ENCODE measurements at places on chromosomes 5 and 9. TPM values are rescaled to one million over a fixed set of nuclear protein-coding genes. Genes with fewer than 3 reads are reported as not detected.

GRCh38 chr9:135216236-135216635 is 128.8 kb downstream of the OLFM1 start:
- H3K4me1 ChIP-seq = peaks cover 38% of the 10 kb centered on the region
- no peak overlapping the region for H3K4me3 ChIP-seq
- no peak overlapping the region for H3K27ac ChIP-seq
- H3K36me3 ChIP-seq = no peaks in the 10 kb centered on the region
- no peaks in the 10 kb centered on the region for H3K27me3 ChIP-seq

- H3K27me3 ChIP-seq = no peaks in the 10 kb centered on the region
- no peak for DNase-seq
- peaks cover 27% of the 10 kb centered on the region for H3K36me3 ChIP-seq
- no peak overlapping the region for H3K4me3 ChIP-seq
- peaks cover 33% of the 10 kb centered on the region for H3K4me1 ChIP-seq
Observed at GRCh38 chr9:127455324-127455992, 4.1 kb downstream of the LRSAM1 start.

- H3K4me1 ChIP-seq = no peaks in the 10 kb centered on the region
- H3K27ac ChIP-seq = peak overlapping the region; percentile 98
- no peaks in the 10 kb centered on the region for H3K27me3 ChIP-seq
- DNase-seq = no peak
Observed at GRCh38 chr5:219991-220390, 1.9 kb downstream of the SDHA start.

GRCh38 chr5:177131352-177132135 is 2.0 kb upstream of the NSD1 start:
- peaks cover 33% of the 10 kb centered on the region for H3K4me1 ChIP-seq
- DNase-seq = no peak
- no peaks in the 10 kb centered on the region for H3K27me3 ChIP-seq
- peaks cover 15% of the 10 kb centered on the region for H3K36me3 ChIP-seq
- peak overlapping the region; percentile 96 for H3K27ac ChIP-seq
- no peak overlapping the region for H3K4me3 ChIP-seq

GRCh38 chr5:124649491-124650146 is 96.8 kb downstream of the ZNF608 start:
- no peaks in the 10 kb centered on the region for H3K27me3 ChIP-seq
- H3K4me3 ChIP-seq = peak overlapping the region; percentile 19
- peaks cover 4% of the 10 kb centered on the region for H3K36me3 ChIP-seq
- H3K4me1 ChIP-seq = peaks cover 55% of the 10 kb centered on the region
- peak; percentile 74 for DNase-seq
- peak overlapping the region; percentile 84 for H3K27ac ChIP-seq

GRCh38 chr5:133041910-133042309 is 9.9 kb upstream of the HSPA4 start:
- H3K36me3 ChIP-seq = no peaks in the 10 kb centered on the region
- H3K27me3 ChIP-seq = no peaks in the 10 kb centered on the region
- H3K4me3 ChIP-seq = no peak overlapping the region

GRCh38 chr9:100492952-100493351 is 20.0 kb downstream of the TMEFF1 start:
- DNase-seq = no peak
- no peaks in the 10 kb centered on the region for H3K27me3 ChIP-seq
- H3K4me3 ChIP-seq = no peak overlapping the region
- no peak overlapping the region for H3K27ac ChIP-seq
- H3K36me3 ChIP-seq = no peaks in the 10 kb centered on the region
- no peaks in the 10 kb centered on the region for H3K4me1 ChIP-seq

DNA sequence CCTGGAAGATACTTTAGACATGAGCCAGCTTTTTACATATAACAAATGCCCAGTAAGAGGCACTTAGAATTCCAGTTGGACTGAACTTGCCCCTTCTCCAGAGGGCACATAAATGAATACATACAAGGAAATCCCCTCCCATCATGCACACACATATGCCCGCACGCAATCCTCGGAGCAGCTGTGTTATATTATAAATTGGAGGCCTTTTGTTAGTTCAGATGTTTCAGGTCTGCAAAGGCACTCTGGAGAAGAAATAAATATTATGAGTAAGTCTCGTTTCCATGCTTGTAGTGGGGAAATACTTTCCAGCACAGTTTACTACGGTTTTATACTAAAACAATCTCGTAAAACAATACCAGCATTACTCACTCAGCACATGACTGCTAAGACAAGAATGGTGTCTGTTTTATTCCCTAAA is 17.6 kb upstream of the MUSK start:
- H3K27me3 ChIP-seq = no peaks in the 10 kb centered on the region
- H3K4me3 ChIP-seq = no peak overlapping the region
- H3K4me1 ChIP-seq = no peaks in the 10 kb centered on the region
- H3K36me3 ChIP-seq = no peaks in the 10 kb centered on the region

Gene MEF2C
- total RNA-seq = 36.1 TPM

Gene MATR3
- total RNA-seq = 159 TPM

Data from right atrium auricular region (tissue), 2 donors.